ENCODE measurements at places on chromosomes 12 and 14. TPM values are rescaled to one million over a fixed set of nuclear protein-coding genes. Genes with fewer than 3 reads are reported as not detected.

The KLRF2 gene
- not detected for total RNA-seq

The ADAMTS20 gene
- not detected for total RNA-seq

The MYF6 gene
- total RNA-seq, result not detected

GRCh38 chr14:100851586-100851916 lies 25.6 kb downstream of the MEG3 start:
- DNase-seq, result no peak

GRCh38 chr12:104596898-104597843 lies 140.4 kb downstream of the CHST11 start:
- no peak for DNase-seq

- no peak for DNase-seq
Measured at GRCh38 chr12:91241756-91242155, 59.1 kb upstream of the DCN start.

DNA sequence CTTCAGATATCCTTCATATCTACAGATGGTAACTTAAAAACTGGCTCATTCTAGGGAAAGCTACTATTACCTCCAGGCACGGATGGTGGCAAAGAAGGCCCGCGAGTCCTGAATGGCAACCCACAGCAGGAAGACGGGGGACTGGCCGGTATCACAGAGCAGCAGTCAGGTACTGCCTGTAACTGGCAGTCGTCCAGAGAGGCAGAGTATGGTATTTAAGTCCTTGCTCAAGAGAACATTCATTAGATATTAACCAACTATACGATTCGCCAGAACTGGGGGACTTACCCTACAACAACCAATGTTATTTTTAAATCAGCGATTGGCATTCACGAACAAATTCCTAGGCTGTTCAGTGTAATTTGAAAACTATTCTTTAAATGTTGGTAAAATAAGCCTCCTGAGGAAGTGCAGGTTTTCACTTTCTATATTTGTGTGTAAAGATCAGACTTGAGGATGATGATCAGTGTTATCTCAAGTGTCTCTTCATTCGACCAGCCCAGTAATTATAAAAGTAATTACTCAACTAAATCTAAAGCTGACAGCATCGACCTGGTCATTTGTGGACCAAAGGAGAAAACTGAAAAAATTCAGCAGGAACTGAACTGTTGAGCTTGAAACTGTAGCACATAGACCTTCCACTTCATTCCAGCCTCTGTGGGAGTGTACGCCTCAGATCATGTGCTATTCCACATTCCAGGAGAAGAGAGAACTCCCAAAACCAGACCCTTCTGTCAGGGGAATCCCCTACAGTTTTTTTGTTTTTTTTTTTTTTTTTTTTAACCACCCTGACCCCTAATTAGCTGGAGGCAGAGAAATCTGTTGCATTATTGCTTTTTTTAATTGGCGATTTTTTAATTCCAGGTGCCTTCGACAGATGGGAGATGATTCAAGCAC lies 75.6 kb downstream of the ESR2 start:
- DNase-seq, result no peak

GRCh38 chr12:26696613-26697092 lies 136.3 kb downstream of the ITPR2 start:
- DNase-seq, result no peak

DNA sequence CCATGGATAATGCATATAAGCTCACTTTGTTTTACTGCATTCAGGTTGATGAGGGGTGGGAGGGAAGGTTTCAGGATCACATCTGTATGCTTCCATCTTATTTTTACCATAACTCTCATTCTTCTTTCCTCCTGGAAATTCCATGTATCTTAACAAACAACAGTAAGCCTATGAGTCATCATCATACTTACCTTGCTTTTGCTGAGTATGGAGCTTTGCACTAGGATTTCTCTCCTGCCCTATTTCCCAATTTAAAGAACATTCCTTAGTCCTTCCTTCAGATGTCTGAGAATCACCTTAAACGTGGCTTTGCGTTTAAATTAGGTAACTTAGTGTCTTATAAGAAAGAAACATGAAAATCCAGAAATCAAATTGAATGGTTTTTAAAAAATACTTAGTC lies 1.6 kb upstream of the CLEC14A start:
- no peak for DNase-seq

DNA sequence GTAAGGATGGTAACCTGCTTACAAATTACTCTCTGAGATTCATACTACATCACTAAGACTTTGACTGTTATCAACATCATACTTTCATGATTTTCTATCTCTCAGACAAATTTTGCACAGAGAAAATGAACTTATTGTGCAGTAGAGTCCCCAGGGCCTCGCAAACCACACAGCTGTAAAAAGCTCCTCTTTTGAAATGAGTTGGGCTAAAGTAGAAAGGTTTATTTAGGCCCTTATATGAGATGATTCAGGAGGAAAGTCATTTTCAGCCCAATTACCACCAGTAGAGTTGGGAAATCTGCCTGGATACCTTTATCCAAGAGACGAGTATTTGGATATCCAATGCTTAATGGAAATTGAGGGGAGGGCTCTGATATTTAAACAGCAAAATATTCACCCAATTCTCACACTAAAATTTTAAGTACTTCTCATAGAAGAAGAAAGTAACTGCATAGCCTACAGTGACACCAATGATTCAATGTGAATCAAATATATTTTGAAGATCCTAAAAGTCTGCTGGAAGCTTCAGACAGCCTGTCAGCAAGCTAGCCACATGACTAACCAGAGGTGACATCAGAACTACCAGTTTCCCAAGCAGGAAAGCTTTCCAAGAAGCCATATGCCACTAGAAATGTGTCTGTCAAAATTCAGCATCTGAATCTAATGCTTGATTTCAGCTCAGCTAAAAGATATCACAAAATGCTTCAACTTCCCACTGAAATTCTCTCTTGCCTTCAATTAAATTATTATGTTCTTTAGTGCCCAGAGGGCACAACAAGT lies 190.1 kb upstream of the SYT1 start:
- no peak for DNase-seq

Measured in CD4-positive, alpha-beta T cell (primary cell).